ENCODE measurements at places on chromosomes 3 and 15.

DNA sequence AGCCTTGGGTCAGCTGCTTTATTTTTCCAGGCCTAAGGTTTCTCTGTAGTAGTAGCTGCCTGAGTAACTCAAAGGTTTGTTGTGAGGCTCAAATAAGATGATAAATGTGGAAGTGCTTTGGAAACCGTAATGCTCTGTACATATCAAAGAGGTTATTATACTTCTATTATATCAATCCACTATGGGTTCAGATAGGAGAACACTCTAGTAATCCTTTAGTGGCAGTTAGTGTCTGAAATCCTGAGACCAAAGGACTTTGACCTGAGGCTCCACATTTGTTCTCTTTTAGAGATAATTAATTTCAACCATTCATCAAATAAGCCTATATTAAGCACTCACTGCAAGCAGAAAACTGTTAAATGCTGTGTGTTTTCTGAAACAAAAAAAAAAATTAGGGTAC is 128.6 kb upstream of the BCL6 start:
- DNase-seq = no peak

- DNase-seq = no peak
Observed at GRCh38 chr15:41429003-41429890, 12.4 kb downstream of the RTF1 start.

- no peak for DNase-seq
Observed at GRCh38 chr3:177977381-177978158, 558.7 kb upstream of the KCNMB2 start.

DNA sequence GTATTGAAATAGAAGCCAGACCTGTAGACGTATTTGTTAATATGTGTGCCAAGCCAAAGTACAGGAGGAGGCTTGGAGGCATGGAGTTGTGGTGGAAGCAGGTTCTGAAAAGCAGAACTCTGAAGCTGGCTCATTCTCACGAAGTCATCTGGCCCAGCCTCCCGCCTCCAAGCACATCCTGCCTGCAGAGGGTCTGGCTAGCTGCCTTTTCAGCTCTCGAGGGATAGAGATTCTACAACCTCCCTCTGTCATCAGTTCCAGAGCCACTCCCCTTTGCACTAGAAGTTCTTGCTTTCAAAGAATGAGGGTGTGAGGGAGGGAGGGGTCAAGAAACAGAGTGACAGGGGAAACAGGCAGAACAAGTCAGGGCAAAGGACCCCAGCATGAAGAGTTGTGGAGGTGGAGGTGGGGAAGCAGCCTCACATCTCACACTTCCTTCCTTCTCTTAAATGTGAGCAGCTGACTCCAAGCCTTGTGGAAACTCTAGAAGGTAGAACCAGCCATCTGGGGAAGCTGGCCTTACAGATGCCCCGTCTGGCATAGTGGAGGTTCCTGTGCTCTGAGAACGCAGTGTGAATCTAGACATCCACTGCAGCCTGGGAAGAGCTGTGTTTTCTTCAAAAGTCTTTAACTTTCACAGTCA is 95.3 kb downstream of the SLC49A4 start:
- no peak for DNase-seq

GRCh38 chr15:74855857-74856256 is 12.9 kb upstream of the ULK3 start:
- no peak for DNase-seq

DNA sequence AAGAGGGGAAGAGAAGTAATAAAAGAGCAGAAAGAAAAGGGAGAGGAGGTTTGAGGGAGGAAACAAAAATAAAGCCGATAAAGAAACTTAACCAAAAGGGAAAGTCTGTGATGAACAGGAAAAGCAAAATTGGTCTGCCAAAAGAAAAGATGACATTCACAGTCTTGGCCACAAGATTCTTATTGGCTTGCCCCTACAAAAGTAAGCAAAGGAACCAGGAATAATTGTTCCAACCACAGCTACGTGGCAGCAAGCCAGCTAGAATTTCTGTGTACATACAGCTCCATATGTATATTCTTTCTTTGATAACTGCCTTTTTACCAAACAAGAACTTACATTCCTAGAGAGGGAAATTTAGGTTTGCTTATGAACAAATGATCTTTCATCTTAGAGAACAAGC is 79.6 kb downstream of the MLH1 start:
- no peak for DNase-seq

- DNase-seq = no peak
Observed at GRCh38 chr3:103918336-103918735, 1448.4 kb upstream of the ALCAM start.

- DNase-seq = no peak
Observed at GRCh38 chr3:149812165-149812605, 830 bp upstream of the RNF13 start.

DNA sequence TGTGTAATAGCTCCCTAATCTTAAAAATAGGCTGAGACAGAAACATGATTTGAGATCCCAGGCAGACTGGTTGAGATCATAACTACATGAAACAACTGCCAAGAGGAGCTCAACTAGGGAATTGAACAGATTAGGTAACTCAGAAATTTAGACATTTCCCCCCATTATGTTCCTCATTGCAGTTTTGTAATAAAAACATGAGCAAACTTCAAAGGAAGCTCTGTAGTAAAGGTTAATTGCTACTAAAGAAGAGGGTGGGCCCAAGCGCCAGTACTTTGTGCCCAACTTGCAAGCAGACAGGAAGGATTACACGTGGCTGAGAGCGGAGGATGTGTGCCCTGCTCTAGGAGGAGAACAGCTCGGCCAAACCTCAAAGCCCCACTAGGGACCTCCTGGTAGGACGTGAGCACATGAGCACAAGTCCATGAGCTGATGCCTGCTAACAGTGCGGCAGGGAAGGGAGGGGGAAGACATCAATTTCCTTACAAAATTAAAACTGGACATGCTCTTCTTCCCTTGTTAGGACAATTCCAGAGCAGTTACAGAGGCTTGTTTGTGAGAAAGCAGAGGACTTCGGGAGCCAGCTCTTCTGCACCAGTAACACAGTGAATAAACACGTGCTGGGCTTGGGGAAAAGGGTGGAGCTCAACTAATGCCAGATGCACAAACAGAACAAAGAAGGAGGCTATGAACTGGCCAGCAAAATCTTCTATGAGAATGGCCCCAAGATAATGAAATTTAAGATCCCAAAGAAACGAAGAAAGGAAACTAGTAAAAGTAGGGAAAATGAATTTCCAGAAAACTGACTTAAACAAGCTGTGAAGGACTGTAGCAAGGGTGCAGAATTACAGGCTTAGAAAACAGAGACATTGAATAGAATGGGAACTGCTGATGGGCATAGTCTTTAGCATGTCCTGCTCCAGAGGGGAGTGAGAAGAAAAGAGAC is 275.5 kb downstream of the MECOM start:
- DNase-seq = no peak

Data from NCI-H526 (cell line).